ENCODE measurements at places on chromosomes 16 and 17. TPM values are rescaled to one million over a fixed set of nuclear protein-coding genes. Genes with fewer than 3 reads are reported as not detected.

The FOXN1 gene
- not detected for polyA plus RNA-seq

The TAC4 gene
- polyA plus RNA-seq = not detected

The ST6GALNAC1 gene
- polyA plus RNA-seq = 0.44 TPM

The DPEP3 gene
- not detected for polyA plus RNA-seq

The PRSS33 gene
- polyA plus RNA-seq = not detected

The HOXB3 gene
- polyA plus RNA-seq = 0.34 TPM

The DNAI2 gene
- polyA plus RNA-seq = not detected

The CCDC78 gene
- polyA plus RNA-seq = 0.74 TPM

The TMEM238L gene
- not detected for polyA plus RNA-seq

The CHST5 gene
- not detected for polyA plus RNA-seq

The TPSB2 gene
- not detected for polyA plus RNA-seq

The CHD3 gene
- polyA plus RNA-seq = 2.4 TPM

The EMP2 gene
- polyA plus RNA-seq = not detected

The IRX3 gene
- not detected for polyA plus RNA-seq

The FGF11 gene
- polyA plus RNA-seq = not detected

The FBXO39 gene
- polyA plus RNA-seq = not detected

The RPRML gene
- polyA plus RNA-seq = 0.28 TPM

The NOL3 gene
- not detected for polyA plus RNA-seq

The MAP3K14 gene
- 31.5 TPM for polyA plus RNA-seq

The FOXF1 gene
- polyA plus RNA-seq = not detected

The PCGF2 gene
- polyA plus RNA-seq = not detected

The C16orf96 gene
- polyA plus RNA-seq = 0.05 TPM

The SERPINF2 gene
- polyA plus RNA-seq = 1.2 TPM

The AIPL1 gene
- not detected for polyA plus RNA-seq

The MYCBPAP gene
- polyA plus RNA-seq = 1.3 TPM

The SNX20 gene
- polyA plus RNA-seq = 44.6 TPM

The UTP4 gene
- 55.0 TPM for polyA plus RNA-seq

The ZNF597 gene
- 1.0 TPM for polyA plus RNA-seq

The SLC9A5 gene
- polyA plus RNA-seq = 0.75 TPM

The ZNF319 gene
- polyA plus RNA-seq = 11.0 TPM

The SOCS1 gene
- 39.1 TPM for polyA plus RNA-seq

The HLF gene
- polyA plus RNA-seq = not detected

The TEKT1 gene
- polyA plus RNA-seq = not detected

The WSCD1 gene
- not detected for polyA plus RNA-seq

The G6PC1 gene
- polyA plus RNA-seq = not detected

The KIF19 gene
- 0.33 TPM for polyA plus RNA-seq

The PPM1E gene
- not detected for polyA plus RNA-seq

The MTHFSD gene
- polyA plus RNA-seq = 19.1 TPM

The CIAO2B gene
- polyA plus RNA-seq = 104 TPM

The TLCD3A gene
- 0.65 TPM for polyA plus RNA-seq

The CPNE7 gene
- not detected for polyA plus RNA-seq

The STAT3 gene
- 106 TPM for polyA plus RNA-seq

The CTRB1 gene
- polyA plus RNA-seq = not detected

The BAIAP3 gene
- polyA plus RNA-seq = 26.0 TPM

The STX1B gene
- polyA plus RNA-seq = 0.18 TPM

The GPR142 gene
- polyA plus RNA-seq = not detected

The NPIPB4 gene
- polyA plus RNA-seq = 14.0 TPM

The UMOD gene
- polyA plus RNA-seq = not detected

The TMIGD1 gene
- not detected for polyA plus RNA-seq

The TRPV3 gene
- 2.2 TPM for polyA plus RNA-seq

The TBC1D28 gene
- polyA plus RNA-seq = not detected

The PHOSPHO1 gene
- polyA plus RNA-seq = 1.0 TPM

The GINS2 gene
- polyA plus RNA-seq = 0.69 TPM

The CD300A gene
- polyA plus RNA-seq = 28.0 TPM

The KRTAP9-4 gene
- polyA plus RNA-seq = not detected

Data from IgD-negative memory B cell (primary cell).